ENCODE measurements at places on chromosomes 4 and X. TPM values are rescaled to one million over a fixed set of nuclear protein-coding genes. Genes with fewer than 3 reads are reported as not detected.

PRSS48 gene
- total RNA-seq = not detected

ZNF185 gene
- 55.1 TPM for total RNA-seq

STBD1 gene
- total RNA-seq = 11.1 TPM

MGARP gene
- total RNA-seq = not detected

DNA sequence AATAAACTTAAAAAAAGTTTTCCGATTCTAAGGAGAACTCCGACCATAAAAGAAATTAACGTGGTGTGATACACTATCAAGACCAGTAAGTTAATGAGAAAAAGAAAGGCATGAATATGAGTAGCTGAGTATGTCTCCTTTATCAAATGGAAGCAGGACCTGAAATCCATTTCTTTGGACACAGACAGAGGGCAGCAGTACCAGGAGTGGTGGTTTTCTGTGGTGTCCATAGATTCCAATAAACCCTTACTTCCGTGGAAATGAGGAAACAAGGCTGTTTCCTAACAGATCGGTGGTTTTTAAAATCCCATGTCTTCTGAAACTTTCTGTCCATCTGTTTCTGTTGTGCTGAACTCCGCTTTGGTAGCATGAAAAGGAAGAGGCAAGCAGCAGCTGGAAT is 128.5 kb upstream of the TSPAN5 start:
- no peak for DNase-seq
- no peaks in the 10 kb centered on the region for H3K4me1 ChIP-seq
- no peaks in the 10 kb centered on the region for H3K27me3 ChIP-seq

LUZP4 gene
- total RNA-seq = not detected

DNA sequence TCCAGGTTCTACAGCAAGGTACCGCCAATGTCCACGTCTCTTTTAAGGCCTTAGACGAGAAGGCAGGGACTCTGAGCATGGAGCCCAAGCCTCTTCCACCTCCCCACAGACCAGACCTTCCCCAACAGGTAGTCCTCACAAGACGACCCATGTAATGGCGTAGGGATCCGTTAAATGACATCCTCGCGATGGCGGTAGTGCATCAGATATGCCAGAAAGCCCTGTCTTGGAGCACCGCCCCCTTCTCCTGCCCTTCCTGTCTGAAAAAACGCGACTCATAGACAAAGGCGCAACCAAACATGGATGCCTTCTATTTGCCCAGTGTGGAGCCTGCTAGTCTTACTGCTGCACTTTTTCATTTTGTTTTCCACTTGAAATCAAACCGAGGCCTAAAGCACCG is 185.4 kb downstream of the OR13H1 start:
- H3K27ac ChIP-seq = no peak overlapping the region
- H3K36me3 ChIP-seq = no peaks in the 10 kb centered on the region
- no peak overlapping the region for H3K4me3 ChIP-seq
- no peaks in the 10 kb centered on the region for H3K4me1 ChIP-seq

PROM1 gene
- not detected for total RNA-seq

- no peaks in the 10 kb centered on the region for H3K36me3 ChIP-seq
- no peaks in the 10 kb centered on the region for H3K4me1 ChIP-seq
- no peak overlapping the region for H3K4me3 ChIP-seq
- no peak overlapping the region for H3K27ac ChIP-seq
- no peaks in the 10 kb centered on the region for H3K27me3 ChIP-seq
Measured at GRCh38 chrX:139192386-139192961, 338.1 kb upstream of the F9 start.

GRCh38 chrX:130916636-130917422 is 13.8 kb upstream of the ENOX2 start:
- DNase-seq = no peak
- H3K36me3 ChIP-seq = no peaks in the 10 kb centered on the region
- H3K4me3 ChIP-seq = no peak overlapping the region
